Ovary (tissue), 10 donors: ENCODE measurements at places on chromosomes 4 and X. TPM values are rescaled to one million over a fixed set of nuclear protein-coding genes. Genes with fewer than 3 reads are reported as not detected.

ARMCX1 gene
- 58.2 TPM for total RNA-seq

MAGEA9 gene
- total RNA-seq: not detected

RS1 gene
- not detected for total RNA-seq

- H3K27me3 ChIP-seq: no peaks in the 10 kb centered on the region
- no peaks in the 10 kb centered on the region for H3K36me3 ChIP-seq
- no peaks in the 10 kb centered on the region for H3K4me1 ChIP-seq
- no peak overlapping the region for H3K4me3 ChIP-seq
- DNase-seq: no peak
Measured at GRCh38 chrX:96707804-96708203, 23.2 kb downstream of the DIAPH2 start.

TMEM35A gene
- 3.1 TPM for total RNA-seq

GRCh38 chr4:24743206-24743605 is 52.2 kb upstream of the SOD3 start:
- no peak overlapping the region for H3K27ac ChIP-seq
- no peak for DNase-seq
- H3K27me3 ChIP-seq: no peaks in the 10 kb centered on the region
